ENCODE measurements at places on chromosomes 5 and 9.

- no peak for DNase-seq
These were observed 255.3 kb upstream of the SMARCA2 start for GRCh38 chr9:1759771-1760300.

GRCh38 chr5:90477073-90477472 is 2.4 kb downstream of the POLR3G start:
- DNase-seq = no peak

DNA sequence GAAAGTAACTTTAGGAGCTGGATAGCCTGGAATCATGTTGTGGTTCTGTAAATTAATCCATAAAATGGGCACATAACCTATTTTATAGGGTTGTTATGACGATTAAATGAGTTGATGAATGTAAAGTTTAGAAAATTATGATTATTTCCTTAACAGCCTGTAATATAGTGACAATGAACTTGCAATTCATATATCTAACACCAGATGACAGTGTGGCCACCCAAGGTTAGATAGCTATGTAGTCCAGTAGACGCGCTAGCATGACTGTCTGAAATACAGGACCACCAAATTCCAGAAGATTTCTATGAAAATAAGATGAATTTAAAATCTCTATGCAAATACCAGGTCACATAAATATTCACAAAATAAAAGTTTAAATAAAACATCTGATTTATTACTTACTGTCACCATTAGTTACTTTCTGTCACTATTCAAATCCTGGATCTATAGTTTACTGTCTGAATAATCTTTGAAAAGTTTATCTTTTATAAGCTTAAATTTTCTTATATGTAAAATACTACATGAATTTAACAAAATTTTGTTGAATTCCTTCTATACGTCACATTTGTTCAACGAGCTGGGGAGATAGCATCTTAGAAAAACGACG is 26.1 kb upstream of the MACIR start:
- no peak for DNase-seq

DNA sequence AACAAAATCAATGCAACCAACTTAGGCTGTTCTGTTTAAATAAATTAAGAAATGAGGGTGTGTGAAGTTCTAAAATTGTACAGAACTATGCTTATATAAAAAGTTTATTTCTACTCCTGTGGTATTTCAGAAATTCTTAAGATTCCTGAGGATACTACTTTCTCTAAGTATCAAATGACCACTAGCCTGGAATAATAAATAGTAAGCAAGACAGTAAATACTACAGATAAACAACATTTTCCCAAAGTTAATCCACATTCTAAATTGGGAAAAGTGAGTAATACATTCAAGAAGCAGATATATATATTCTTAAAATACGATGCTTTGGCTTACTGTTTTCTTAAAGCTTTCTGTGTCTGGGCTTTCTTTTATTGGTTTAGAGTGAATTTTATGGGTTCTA is 29.5 kb downstream of the CCNH start:
- DNase-seq = no peak

DNA sequence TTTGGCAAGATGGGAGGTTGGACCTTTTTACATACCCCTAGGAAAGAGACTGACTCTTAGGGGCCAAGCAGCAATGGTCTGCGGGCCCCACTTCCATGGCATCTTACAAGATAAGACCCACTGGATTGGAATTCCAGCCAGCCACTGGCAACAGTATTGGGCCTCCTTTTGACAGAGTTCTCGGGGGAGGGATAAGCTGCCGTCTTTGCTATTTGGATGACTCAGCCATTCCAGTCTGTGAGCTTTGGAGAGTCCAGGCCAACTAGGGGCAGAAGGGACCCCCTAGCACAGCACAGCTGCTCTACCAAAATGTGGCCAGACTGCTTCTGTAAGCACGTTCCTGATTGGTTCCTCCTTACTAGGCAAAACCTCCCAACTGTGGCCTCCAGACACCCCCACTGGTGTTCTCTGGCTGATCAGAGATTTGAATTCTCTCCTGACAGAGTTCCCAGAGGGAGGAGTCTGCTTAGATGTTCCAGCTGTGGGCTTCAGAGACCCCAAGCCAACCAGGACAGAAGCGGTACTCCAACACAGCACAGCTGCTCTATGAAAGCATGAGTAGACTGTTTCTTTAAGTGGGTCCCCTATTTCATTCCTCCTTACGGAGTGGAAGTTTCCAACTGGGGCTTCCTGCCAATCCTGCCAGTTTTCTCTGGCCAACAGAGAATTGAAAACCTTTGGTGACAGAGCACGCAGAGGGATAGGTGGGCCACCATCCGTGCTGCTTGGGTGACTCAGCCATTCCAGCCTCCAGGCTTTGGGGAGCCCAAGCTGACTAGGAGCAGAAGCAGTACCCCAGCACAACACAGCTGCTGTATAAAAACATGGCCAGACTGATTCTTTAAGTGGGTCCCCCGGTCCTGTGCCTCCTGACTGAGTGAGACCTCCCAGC is 672.1 kb upstream of the RIOK2 start:
- DNase-seq = no peak

DNA sequence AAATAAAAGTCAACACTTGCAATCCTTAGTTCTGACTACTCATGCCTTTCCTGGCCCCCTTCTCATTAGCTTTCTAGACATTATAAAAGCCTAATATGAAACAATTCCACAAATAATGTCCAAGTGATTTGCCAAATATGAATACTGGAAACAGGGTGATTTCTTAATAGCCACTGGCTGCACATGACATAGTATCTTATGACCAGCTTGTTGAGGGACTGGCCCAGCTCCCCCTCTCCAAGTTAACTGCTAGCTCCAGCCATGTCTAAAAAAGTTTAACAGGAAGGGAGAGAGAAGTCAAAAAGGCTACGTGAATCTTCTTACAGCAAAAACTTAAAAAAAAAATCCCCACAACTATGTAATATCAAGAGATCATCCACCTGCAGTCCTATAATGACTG is 1.5 kb downstream of the CERT1 start:
- DNase-seq = no peak

GRCh38 chr5:107338335-107338734 is 332.4 kb downstream of the EFNA5 start:
- DNase-seq = no peak

DNA sequence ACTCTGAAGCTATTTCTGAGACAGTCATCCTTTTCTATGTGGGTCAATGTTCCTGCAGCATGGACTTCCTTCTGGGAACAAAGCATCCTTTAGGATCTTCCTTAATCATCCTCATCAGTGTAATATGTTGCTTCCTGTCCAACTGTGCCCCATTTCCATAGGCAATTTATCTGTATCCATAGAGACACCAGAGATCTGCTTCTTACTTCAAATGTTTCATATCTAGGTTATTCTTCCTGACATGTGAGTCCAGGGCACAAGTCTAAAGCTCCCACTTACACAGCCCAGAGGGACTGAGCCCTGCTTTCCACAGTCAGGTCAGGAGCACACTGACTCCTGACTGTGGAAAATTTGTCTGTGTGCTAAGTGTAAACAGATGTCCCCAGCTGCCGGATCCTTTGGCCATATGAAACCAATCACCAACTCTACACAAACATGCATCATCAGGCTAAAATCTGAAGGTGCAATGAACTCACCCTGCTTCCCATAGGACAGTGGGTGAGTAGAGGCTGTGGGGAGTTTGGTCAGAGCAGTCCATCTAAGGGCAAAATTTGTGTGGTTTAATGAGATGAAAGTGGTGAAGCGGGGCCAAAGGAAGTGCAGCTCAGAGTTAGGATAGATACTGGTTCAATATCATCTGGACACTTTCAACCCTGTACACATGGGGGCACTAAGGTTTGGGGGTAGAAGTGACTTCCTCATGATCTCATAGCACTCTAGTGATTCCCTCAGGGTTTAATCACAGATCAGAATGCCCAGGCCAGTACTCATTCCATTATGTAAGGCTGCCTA is 85.2 kb upstream of the TNC start:
- DNase-seq = no peak

GRCh38 chr9:133768371-133768858 is 30.3 kb upstream of the SARDH start:
- no peak for DNase-seq

- no peak for DNase-seq
These were observed 358.1 kb upstream of the PIK3R1 start for GRCh38 chr5:67857502-67857901.

DNA sequence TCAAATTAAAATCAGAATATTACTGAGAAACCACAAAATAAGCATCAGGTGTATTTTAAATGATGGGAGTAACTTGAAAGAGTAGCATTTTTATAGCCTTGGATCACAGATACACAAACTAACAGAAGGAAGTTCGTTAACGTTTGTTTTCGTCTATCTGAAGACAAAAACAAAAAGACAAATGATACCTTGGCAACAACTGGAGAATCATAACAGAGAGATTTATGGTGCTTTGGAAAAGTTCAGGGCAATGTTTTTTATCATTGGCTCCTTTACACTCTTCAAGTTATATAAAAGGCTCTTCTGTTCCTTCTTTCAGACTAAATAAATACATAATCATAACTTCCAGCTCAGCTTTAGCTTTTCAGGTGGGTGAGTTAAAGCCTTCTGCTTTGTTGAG is 128.1 kb upstream of the VLDLR start:
- no peak for DNase-seq

DNA sequence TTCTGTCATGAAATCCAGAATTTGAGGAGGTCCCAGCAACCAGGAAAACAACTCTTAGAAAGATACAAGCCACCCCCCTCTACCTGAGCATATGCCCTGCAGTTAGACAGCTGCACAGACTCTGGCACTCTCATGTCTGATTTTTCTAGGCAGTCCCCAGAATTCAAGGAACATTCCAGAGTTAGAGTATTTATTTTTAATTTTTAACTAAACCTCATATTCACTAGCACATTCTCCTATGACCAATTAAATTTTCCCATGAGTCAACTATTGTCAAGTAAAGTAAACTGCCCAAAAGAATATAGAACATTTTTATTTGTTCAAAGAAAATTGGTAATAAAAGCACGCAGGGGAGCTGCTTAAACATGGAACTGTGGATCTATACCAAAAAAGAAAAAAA is 490.5 kb upstream of the SEMA6A start:
- DNase-seq = no peak

DNA sequence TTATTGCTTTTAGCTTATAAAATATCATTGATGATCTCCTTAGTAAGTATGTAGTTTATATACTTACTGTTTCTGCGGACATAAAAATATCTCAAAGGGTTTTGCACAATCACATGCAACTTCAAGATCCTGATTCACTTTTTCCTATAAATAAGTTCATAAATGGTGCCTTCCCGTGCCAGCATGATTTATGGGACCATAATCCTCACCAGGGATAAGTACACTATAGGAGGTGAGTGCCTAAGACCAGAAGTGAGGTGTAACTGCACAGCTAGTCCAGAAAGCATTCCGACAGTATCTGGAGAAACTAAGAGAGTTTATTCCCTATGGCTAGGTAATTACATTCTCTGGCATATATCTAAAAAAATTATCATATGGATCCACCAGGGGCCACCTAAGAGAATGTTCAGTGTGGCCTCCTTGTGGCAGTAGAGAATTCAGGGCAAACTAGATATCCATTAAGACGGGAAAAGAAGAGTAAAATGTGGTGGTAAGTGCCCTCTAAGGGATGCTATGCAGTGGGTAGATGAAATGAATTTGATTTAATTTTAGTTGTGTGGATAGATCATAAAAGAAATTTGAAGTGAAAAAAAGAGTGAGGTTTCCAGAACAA is 402.5 kb upstream of the SLC24A2 start:
- no peak for DNase-seq

GRCh38 chr5:55569513-55569865 is 34.7 kb upstream of the PLPP1 start:
- no peak for DNase-seq

DNA sequence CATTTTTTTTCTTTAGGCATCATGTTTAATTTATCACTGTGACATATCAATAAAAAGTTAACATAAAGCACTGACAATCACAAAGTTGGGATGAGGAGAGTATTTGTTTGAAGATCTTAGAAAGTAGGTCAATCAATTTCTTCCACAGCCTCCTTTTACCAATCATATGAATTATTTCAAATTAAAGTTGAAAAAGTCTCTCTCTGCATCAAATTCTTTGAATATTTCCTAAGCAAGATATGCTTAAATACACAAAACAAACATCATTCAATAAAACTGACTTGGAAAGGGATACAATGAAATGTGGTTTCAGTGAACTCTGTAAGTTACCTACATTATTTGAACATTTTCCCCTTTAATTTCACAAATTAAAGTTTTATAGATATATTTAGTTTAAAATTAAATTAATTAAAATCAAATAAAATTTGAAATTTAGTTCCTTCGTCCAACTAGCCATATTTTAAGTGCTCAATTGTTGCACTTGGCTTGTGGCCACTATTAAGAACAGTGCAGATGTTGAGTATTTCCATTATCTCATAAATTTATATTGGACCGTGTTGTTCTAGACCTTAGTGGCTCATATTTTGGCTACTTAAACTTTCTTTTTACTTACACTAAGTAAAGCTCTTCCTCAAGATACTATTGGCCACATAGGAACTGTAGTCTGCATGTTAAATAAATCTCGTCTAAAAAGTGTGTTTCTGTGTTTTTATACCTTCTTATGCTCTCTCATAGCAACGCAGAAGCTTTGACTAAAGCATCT is 949.7 kb upstream of the NUDT12 start:
- DNase-seq = no peak

DNA sequence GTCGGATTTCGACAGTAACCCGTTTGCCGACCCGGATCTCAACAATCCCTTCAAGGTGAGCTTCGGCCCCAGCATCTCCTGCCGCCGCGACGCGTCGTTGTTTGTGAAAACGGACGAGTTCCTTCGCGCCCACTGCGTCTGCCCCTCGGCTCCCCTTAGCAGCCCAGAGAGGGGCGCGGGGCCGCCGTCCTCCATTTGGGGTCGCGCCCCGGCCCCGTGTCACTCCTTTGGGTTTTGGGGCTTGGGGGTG is 182 bp downstream of the SCAMP1 start:
- DNase-seq = no peak

GRCh38 chr5:171906703-171907590 is 99.5 kb downstream of the FBXW11 start:
- DNase-seq = no peak

GRCh38 chr5:137142764-137143605 is 356.1 kb downstream of the SPOCK1 start:
- no peak for DNase-seq

DNA sequence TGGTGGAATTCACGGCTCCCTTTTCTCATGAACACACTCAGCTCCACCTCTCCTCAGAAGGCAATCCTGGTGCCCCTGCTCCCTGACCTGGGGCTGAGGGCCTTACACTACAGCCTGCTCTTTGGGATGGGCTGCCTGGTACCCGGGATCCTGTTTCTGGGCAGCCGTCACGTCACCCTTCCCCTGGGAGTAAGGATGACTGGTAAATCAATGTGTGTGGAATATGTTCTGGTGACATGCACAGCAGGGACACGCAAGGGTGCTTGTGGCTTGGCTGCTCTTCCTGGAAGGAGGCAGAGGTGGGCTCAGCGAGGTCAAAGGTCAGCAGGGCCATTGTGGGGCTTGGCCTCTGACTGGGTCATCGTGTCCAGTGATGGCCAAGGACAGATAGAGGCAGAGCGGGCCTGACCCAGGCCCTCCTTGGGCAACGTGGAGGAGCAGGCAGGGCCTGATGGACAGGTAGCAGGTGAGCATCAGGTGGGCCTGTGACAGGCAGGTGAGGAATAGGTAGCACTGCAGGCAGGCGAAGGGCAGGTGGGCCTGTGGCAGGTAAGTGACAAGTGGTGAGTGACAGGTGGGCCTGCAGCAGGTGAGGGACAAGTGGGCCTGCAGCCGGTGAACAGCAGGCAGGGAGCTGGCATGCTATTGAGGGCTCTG is 399.4 kb upstream of the IRX4 start:
- no peak for DNase-seq
